Hematopoietic multipotent progenitor cell treated with erythropoietin and hydrocortisone succinate and interleukin-3 and kit ligand, for 8 days (in vitro differentiated cells): ENCODE measurements at places on chromosomes 1 and 21.

GRCh38 chr1:7399514-7400125 lies 371.5 kb upstream of the VAMP3 start:
- DNase-seq, result no peak

GRCh38 chr1:94804442-94804837 lies 15.7 kb upstream of the SLC44A3 start:
- peak; percentile 85 for DNase-seq

- DNase-seq, result no peak
Measured at GRCh38 chr1:235883261-235883927, 16.7 kb upstream of the LYST start.

DNA sequence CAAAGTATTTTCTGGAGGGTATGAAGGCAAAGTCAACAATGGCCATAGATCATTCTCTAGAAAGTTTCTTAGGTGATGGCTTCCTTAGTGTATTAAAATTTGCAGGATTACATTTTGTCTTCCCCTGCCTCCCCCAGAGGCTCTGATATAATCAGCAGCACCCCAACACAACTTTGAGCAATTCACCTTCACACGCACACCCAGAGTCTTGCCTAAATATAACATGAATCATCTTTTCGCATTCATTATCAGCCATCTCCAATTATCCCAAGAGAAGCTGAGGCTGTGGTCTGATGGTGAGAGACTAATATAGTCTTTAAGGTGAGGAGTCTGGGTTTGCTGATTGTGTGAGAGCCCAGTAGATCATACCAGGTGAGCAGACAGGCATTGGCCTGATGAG lies 343.0 kb downstream of the RRAGC start:
- no peak for DNase-seq

DNA sequence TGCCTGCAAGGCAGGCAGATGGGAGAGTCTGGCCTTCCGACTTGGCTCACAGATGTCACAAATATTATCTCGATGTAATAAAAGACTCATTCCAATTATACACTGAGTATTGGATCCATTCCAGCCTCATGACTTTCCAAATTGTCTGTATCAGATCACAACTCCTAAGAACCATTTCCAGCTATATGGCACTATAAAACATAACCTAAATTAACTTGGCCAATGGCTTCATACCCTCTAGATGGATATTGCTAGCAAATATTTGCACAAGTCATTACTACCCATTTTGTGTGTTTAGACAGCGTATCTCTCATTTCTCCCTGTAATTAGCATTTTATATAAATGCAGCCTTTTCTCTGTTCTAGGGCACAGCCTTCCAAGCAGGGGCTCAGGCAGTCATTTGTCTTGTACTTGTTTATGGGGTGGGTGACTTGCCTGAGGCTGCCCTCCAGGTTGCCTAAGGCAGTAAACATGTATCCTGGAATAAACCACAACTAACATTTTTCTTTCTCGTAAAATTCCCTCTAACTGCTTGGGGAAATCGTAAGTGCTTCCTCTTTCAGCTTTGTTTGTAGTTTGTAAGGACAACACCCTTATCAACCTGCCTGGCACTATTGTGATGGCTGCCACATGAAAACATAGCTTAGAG lies 70.6 kb upstream of the KCNJ6 start:
- no peak for DNase-seq

DNA sequence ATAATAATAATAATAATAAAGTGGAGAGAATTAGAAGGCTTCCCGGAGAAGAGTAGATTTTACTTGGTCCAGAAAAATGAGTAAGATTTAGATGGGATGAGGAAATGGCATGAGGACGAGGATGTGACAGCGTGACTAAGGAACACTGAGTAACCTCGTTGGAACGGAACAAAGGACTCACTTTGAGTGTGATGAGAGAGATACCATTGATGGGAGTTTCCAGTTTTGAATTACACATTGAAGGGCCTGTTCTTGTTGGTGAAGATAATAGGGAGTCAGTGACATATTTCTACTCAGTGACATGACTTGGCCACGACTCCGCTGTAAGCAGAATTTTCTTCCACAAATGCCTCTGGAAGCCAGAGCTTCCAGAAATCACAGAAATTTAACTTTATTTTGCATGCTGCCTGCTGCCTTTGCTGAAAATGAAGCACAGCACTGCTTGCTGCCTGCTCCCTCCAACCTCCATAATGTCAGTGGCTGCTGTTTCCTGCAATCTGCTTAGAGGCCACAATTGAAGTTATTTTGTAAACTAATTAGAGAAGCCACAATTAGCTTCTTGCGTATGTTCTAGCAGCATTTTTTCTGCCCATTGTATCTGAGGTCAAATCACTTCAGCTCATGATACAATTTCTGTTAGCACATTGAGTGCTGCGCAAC lies 33.7 kb upstream of the FBXO28 start:
- DNase-seq, result peak; percentile 20

DNA sequence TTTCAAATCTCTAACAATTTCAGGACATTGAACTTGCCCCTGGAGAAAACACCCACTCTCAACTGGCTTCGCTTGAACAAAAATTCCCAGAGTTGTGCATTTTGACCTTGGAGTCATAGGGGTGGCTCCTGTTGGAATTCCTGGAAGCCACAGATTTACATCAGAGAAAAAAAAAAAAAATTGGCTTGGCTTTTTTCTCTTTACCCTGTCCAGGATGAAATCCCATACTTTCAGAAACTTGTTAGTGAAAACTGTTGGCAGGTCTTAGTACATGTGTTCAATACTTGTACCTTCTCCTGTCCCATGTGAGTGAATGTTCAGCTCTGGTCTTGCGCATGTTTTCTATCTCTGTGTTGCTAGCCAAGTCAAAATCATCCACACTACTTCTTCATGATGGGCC lies 228.8 kb downstream of the TGFB2 start:
- no peak for DNase-seq
